ENCODE measurements at places on chromosomes 2 and 18.

GRCh38 chr2:106274668-106275067 lies 80.6 kb upstream of the UXS1 start:
- DNase-seq: no peak

DNA sequence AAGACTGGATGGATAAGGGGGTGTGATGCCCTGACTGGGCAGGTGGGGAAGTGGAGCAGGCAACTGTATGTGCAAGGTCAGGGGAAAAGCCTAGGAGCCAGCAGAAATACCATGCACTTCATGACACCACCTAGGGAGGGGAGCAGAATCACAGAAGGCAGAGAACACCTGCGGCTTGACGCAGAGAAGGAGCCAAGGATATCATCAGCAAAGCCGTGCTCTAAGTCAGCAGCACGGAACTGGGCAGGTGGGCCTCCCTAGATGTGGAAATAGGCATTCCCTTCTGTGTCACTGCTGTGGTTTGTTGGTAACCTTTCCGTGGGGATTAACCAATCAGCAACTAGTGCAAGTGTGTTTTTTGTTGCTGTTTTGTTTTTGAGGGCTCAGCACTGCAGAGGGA lies 41.3 kb downstream of the HDLBP start:
- no peak for DNase-seq

DNA sequence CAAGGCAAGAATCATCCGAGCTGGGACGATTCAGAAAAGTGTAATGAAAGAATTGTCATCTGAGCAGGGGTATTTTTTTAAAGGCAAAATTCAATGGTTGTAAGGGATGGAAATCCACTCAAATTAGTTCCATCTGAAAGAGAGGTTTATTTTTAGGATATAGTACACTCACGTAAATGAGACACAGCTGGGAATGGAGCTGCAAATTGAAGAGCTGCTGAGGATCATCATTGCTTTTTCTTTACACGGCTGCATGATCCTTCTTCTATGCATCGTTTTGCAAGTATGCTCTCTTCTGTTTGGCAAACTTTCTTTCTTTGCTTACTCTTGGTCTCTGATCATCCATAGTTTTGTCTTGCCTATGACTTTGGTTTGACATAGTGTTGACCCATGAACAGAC lies 27.4 kb upstream of the CUL3 start:
- DNase-seq: no peak

DNA sequence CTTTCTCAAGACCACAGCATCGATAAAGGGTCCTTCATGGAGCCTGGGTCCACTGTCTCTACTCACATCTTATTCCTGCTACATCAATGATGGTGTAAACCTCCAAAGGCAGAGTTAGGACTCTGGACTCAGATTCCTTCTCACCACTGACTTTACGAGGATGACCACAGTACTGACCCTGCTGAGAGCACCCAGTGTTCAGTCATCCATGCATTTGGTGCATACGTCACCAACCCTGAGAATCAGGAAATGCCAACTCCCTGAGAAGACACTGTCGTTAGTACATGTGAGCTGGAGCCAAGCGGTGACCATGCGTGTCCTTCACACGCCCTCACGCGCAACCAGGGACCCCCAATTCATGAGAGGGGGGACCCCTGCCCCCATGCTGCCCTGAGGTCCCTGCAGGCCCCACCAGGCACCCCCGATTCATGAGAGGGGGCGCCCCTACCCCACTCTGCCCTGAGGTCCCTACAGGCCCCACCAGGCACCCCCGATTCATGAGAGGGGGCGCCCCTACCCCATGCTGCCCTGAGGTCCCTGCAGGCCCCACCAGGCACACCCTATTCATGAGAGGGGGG lies 178.4 kb upstream of the TPO start:
- DNase-seq: no peak

DNA sequence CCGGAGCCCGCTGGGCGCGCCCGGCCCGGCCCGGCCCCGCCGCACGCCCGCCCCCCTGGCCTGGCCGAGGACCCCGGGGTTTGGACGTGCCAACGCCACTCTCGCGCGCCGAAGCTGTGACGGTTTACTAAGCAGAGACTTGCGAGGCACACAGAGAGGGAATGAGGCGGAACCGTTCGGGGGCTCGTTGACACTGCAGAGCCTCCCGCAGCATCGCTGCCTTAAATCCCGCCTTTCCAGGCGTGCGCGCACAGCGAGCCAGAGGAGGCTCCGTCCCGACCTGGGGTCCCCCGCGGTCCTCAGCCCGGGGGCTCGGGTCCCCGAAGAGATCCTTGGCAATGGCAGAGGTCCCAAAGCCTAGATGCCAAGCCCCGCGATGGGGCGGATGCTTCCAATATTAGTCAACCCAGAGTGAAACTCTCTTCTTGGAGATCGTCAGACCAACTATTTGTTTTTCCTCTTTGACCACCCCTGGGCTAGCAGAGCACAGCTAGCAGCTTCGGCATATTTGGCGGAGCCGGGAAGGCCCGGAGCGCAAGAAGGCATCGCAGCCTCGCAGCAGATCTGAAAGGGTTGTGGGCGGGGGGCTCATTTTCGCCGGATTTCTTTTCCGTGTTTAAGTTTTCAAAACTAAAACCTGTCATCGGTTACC lies at the start of gene ZNF385B:
Gene ZNF385B, minus strand, starts transcription at position 197 of the 652 bp plus-strand sequence.
- no peak for DNase-seq

- DNase-seq: no peak
Observed at GRCh38 chr2:10826026-10826425, 13.4 kb upstream of the PDIA6 start.
